Ascending aorta (tissue), 2 donors: ENCODE measurements at places on chromosomes 3 and 15. TPM values are rescaled to one million over a fixed set of nuclear protein-coding genes. Genes with fewer than 3 reads are reported as not detected.
A peak's percentile ranks its signal among the peaks of the same experiment; 100 is the strongest.

DNA sequence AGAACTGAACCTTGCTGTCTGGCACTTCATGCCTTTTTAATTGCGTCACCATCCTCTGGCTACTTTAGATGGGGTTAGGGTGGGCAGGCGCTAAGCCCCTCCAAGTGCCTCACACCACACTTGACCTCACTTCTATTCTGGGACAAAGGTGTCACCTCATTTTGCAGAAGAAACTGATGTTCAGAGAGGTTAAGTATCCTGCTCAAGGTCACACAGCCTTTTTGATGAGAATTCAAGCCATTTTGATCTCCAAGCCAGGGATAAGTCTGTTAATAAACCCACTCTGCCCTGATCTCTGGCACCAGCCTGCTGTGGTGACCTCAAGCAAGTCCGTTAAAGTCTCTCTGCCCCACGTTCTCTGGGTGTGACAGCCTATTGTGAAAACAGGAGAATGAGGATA is 58.8 kb upstream of the PRR23C start:
- no peaks in the 10 kb centered on the region for H3K4me1 ChIP-seq
- no peak for DNase-seq
- H3K27me3 ChIP-seq, result no peaks in the 10 kb centered on the region
- H3K27ac ChIP-seq, result no peak overlapping the region

- H3K4me3 ChIP-seq, result no peak overlapping the region
- H3K4me1 ChIP-seq, result no peaks in the 10 kb centered on the region
- H3K27me3 ChIP-seq, result no peaks in the 10 kb centered on the region
These were observed 49.9 kb downstream of the ATP2B2 start for GRCh38 chr3:10455545-10455914.

DNA sequence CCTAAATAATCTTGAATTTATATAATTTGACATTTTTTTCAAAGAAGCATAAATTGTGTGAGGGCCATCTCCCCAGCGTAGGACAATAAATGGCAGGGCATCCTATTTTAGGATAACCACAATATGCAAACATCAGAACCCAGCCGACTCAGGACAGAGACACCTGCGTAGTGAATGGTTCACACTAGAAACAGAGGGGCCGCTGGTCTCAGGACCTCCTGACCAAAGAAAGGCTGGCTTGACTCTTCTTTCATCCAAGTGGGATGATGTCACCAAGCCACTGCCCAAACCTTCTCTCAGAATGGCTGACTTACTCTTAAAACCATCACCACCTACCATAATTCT is 162.1 kb downstream of the FOXP1 start:
- H3K36me3 ChIP-seq, result no peaks in the 10 kb centered on the region
- no peak overlapping the region for H3K4me3 ChIP-seq
- no peaks in the 10 kb centered on the region for H3K27me3 ChIP-seq
- no peak overlapping the region for H3K27ac ChIP-seq

Gene TNNC1
- 68.6 TPM for total RNA-seq

DNA sequence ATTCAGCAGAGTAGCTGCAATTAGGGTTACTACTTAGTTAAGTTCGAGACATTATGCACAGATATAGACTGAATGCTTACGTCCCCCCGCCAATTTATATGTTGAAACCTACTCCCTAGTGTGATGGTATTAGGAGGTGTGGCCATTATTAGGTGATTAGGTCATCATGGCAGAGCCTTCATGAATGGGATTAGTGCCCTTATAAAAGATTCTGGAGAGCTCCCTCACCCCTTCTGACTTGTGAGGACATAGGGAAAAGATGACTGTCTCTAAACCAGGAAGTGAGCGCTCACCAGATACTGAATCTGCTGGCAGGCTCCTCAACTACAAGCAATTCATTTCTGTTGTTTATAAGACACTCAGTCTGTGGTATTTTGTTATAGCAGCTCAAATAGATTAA is 25.6 kb upstream of the TEX9 start:
- no peak overlapping the region for H3K27ac ChIP-seq
- no peaks in the 10 kb centered on the region for H3K36me3 ChIP-seq
- H3K4me1 ChIP-seq, result no peaks in the 10 kb centered on the region

Gene MCF2L2
- not detected for total RNA-seq

- no peaks in the 10 kb centered on the region for H3K27me3 ChIP-seq
- no peak for DNase-seq
- no peaks in the 10 kb centered on the region for H3K36me3 ChIP-seq
- no peak overlapping the region for H3K27ac ChIP-seq
- no peak overlapping the region for H3K4me3 ChIP-seq
These were observed 1062.2 kb upstream of the EPHA6 start for GRCh38 chr3:95752199-95752598.

- H3K4me1 ChIP-seq, result peaks cover 8% of the 10 kb centered on the region
- no peak overlapping the region for H3K4me3 ChIP-seq
- peak; percentile 84 for DNase-seq
- no peaks in the 10 kb centered on the region for H3K27me3 ChIP-seq
- peak overlapping the region; percentile 64 for H3K27ac ChIP-seq
- H3K36me3 ChIP-seq, result no peaks in the 10 kb centered on the region
These were observed 73.0 kb downstream of the ATP10A start for GRCh38 chr15:25790000-25790660.
